ACHN (cell line): ENCODE measurements at places on chromosomes 5 and 9.

DNA sequence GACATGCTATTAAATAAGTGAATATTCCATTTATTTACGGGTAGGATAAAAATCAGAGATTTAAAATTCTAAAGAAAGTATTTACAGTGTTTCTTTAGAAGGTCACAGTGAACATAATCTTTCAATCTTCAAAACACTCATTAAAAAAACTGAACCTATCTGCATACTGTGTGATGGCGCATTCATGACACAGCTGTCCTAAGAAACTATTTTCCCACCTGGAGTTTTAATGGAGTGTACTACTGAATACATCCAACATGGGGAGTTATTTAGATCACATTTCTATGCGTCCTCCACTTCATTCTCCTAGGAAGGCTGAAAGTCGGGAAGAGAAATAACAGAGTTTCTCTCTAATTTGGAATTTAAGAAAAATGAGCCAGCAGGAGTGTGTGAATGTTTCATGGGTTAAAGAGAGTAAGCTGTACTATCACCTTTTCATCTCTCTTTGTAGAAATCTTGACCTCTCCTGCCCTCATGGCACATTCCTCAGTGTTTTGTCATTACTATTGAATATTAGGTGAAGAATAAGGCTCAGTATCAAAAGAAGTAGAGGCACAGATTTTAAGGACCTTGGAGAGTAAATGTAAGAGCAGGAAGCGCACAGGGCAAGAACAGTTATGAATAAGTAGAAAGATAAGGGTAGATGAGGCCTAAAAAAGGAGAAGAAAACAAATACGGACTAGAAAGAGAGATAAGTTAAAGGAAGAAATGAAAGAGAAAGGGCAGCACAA is 551.2 kb upstream of the TUSC1 start:
- DNase-seq: no peak

DNA sequence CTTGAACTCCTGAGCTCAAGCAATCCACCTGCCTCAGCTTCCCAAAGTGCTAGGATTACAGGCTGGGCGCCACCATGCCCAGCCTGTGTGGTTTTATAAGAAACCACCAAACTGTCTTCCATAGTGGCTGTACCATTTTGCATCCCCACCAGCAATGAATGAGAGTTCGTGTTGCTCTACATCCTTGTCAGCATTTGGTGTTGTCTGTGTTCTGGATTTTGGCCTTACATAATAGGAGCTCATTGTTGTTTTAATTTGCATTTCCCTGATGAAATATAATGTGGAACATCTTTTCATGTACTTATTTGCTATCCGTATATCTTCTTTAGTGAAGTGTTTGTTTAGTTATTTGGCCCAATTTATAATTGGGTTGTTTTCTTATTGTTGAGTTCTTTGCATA is 29.8 kb downstream of the PHF2 start:
- no peak for DNase-seq

DNA sequence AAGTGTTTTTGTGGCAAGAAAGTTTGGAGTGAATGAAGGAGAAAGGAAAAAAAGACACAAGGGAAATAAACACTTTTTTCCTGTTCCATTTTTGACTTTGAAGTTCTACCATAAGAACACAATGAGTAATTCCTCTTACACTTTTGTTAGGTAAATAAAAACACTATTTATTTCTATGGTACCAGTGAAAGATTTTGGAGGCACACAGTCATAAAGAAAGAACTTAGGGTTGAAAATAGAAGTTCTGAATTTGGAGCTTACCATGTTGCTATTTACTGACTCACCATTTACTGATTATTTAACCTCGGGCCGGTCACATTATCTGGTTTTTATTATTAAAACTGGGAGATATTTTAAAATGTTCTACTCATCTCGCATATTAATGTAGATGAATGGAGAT is 367.8 kb downstream of the TLE1 start:
- DNase-seq: no peak

GRCh38 chr9:124327491-124327890 is 69.7 kb downstream of the NEK6 start:
- DNase-seq: no peak

GRCh38 chr9:127149463-127150390 is 27.3 kb upstream of the ANGPTL2 start:
- DNase-seq: no peak

DNA sequence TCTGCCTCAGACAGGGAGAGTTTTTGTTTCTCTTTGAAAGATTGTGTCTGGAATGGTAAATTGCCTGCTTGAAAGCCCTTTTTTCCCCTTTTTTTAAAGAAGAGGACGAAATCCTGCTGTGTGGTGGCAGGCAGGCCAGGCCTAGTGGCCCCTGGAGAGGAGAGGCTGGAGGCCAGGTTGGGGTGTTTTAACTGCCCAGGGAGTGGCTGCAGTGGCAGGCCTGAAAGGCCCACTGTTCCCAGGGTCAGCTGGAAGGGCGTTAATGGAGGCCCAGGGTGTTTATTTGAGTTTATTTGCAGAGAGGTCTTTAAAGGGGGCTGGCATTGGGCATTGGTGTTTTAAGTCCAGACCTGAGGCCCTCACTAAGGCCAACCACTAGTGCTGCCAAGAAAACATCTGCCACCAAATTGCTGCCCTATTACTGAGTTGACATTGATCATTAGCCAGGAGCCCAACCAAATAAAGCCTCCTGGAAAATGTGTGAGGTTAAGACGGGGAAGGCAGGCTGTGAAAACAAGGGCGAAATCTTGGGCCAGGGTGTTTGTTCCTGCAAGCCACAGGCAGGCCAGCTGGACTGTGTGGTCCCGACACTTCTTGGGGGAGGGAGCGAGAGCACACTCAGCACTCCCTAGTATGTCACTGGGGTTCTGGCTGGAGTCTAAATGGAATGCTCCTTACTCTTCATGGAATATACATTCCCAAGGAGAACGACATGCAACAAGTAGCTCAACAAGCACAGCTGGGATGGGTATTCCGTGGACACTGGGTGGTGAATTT is 5.0 kb downstream of the JADE2 start:
- no peak for DNase-seq

DNA sequence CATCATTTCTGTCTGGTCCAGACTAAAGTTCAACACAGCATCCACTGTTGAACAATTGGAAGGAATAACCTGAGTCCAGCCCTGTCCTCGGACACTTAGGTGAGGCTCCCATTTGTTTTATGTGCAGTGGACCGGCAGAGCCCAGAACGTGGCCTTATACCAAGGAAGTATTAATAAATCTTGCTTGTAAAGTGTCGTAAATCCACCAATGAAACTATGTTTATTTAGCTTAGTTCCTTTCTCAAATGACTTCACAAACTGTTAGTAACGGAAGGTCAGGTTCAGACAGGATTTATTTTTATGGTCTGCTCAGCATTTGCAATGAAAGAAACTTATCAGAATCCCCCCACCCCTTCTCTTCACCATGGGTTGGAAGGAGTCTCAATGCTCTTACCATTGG is 149.5 kb downstream of the PCSK1 start:
- no peak for DNase-seq

DNA sequence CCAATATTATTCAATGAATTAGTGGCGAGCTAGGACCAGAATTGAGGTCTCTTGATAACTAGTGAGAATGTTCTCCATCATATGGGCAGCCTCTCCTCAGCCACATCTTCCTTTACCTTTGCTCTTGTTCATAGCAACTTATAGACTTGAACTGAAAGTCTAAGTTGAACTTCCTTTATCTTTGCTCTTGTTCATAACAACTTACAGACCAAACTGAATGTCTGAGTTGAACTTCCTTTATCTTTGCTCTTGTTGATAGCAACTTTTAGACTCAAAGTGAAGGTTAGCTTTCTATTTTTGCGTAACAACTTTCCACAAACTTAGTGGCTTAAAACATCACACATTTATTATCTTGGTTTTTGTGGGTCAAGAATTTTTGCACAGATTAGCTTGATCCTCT is 146.4 kb upstream of the C9orf72 start:
- DNase-seq: no peak

- DNase-seq: no peak
Observed at GRCh38 chr9:13734601-13735000, 455.1 kb upstream of the MPDZ start.

GRCh38 chr9:20355022-20355421 is 267.3 kb downstream of the MLLT3 start:
- no peak for DNase-seq

DNA sequence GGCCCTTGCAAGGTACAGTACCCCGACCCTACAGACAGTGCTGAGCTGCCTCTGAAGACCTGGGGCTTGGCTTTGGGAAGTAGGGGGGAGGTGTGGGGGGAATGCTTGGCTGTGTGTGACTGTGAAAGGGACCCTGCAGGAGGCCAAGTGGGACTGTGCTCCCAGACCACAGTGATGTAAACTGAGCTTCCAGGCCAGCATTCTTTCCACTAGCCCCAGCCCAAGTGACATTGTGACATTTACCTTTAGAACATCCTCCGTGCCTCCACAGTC is 31.2 kb downstream of the HMCN2 start:
- DNase-seq: no peak

DNA sequence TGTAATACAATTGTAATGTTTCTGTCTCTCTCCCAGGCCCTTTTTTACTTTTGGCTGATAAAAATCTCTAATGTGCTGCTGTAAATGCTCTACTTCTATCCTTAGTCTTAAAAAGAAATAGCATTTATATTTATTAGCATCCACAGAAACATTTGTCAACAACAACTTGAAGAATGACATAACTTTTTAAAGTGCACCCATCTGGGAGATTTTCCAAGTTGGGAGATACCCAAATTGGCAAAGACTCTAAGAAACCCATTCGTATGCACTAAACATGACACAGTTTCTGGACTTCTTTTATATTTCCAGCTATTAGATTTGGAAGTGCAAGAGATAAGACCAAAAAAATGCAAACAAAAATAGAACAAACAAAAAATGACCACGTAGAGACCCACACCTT is 2287.4 kb upstream of the WWC1 start:
- no peak for DNase-seq

- no peak for DNase-seq
Observed at GRCh38 chr9:71145179-71145578, 23.8 kb upstream of the TRPM3 start.

- peak; percentile 44 for DNase-seq
Observed at GRCh38 chr5:169595172-169595820, 11.7 kb downstream of the SPDL1 start.

- DNase-seq: peak; percentile 29
Observed at GRCh38 chr5:53430618-53431252, 49.7 kb upstream of the FST start.

- peak; percentile 15 for DNase-seq
Observed at GRCh38 chr9:18060269-18060934, 413.6 kb upstream of the ADAMTSL1 start.

- DNase-seq: no peak
Observed at GRCh38 chr9:86163503-86163902, 64.1 kb upstream of the GOLM1 start.

- no peak for DNase-seq
Observed at GRCh38 chr5:68331192-68332079, 115.9 kb downstream of the PIK3R1 start.

DNA sequence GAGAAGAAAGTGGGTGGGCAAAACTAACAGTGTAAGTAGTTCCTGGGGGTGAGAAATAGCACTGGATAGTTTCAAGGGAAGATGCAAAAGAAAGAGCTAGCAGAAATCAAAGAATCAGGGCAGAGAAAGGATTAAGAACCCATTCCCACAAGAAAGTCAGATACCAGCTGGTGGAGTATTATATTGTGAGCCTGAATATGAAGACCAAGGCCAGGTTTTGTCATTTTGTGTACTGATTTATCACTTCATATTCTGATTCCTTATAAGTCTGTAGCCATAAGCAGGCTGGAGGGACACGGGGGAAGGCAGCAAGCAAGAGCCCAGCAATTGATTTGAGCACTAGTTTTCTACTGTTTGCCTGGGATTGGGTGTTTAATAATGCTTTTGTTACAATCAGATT is 80.2 kb downstream of the FREM1 start:
- DNase-seq: no peak

DNA sequence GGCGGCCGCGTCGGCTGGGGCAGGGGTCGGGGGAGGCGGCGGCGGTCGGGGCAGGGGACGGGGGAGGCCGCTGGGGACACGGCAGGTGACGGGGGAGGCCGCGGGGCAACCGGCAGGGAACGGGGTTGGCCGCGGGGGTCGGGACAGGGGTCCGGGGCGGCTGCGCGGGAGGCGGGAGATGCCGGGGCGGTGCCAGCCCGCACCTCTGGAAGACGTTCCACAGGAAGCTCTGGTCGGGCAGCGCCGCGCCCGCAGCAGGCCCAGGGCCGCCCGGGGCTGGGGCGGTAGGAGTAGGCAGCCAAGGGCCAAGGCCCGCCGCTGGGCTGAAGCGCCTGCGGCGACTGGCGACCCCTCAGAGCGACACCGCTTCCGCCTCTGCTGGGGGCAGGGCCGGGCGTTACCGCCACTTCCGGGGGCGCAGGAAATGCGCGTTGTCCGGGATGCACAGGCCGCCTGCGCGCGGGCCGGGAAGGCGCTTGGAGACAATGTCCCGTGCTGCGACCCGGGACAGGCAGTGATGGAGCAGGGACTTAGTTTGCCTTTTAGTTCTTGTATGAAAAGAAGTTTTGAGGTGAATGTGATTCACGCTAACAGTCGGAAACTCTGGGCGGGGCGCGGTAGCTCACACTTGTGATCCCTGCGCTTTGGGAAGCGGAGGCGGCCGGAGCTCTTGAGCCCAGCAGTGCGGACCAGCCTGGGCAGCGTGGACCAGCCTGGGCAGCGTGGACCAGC is 110.0 kb upstream of the LPCAT1 start:
- DNase-seq: peak; percentile 66

GRCh38 chr9:121350993-121351561 is 19.0 kb downstream of the STOM start:
- peak; percentile 34 for DNase-seq

DNA sequence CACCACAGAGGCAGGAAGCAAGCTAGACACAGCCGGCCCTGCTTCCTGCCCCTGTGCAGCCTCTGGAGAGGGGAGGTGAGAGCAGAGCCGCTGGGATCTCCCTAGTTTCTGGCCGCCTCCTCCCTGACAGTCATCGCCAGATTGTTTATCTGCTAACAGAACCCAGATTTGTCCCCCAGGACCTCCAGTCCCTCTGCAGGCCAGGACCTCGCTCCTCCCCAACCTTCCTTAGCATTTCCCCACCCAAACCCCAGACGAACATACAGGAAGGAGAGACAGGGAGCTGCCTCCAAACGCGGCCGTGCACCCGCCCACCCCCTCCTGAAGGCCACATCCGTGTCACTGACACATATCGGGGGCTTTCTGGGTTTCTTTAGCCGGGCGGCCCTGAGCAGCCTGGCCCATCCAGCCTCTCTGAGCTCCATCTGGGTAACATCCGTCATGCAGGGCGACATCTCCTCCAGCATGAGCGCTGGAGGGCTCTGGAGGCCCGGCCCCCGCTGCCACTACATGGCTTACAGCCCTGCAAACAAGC is 47.5 kb downstream of the DBH start:
- DNase-seq: no peak

DNA sequence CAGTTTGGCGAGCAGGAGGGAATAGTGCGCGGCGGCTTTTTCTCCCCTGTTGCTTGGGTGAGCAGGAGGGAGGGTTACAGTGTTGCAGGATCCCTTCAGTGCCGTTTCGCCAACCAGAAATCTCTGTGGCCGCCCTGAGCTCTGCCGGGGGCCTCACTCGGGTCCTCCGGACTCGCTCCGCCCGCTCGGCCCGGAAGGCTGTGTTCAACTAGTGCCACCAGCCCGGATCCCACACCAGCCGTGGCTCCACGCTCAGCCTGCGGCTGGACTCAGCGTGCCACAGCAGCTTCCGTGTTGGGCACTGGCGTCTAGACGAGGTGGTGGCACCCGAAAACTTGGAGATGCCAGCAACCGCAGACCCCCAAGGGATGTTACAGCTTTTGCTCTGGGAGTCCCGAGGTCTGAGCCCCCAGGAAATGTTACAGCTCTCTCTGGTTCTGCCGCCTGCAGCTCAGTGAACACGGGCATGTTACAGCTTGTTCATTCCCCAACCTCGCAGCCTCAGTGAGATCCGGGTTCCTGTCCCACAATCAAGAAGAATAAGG is 16.0 kb upstream of the OR13C9 start:
- DNase-seq: no peak
